Stimulated activated CD4-positive, alpha-beta T cell treated with anti-CD3 and anti-CD28 coated beads, Interleukin-4, amount 100 ng/mL, for 1 hour (primary cell): ENCODE measurements at places on chromosomes 5 and 9.
A peak's percentile ranks its signal among the peaks of the same experiment; 100 is the strongest.

DNA sequence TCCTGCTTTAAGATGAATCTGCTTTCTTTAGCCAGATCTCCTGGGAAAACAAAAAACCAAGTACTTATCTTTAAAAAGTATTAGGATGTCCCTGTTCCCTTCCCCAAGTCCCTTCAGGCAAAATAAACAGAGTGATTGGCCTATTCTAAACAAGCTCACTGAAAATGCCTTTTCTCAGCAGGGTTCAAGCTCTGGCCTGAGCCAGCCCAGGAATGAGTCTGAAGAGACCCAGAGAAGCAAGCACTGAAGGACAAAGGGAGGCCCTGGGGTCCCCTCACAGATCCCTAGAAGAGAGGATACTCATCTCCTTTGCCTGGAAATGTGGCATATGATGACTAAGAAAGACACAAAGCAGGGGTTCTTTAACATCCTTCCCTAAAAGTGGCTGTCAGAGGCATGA is 66.8 kb upstream of the MAP1B start:
- no peak for DNase-seq

- DNase-seq, result no peak
These were observed 234.3 kb downstream of the CHSY3 start for GRCh38 chr5:130138406-130139045.

GRCh38 chr9:38240051-38240450 is 152.5 kb upstream of the ALDH1B1 start:
- DNase-seq, result no peak

DNA sequence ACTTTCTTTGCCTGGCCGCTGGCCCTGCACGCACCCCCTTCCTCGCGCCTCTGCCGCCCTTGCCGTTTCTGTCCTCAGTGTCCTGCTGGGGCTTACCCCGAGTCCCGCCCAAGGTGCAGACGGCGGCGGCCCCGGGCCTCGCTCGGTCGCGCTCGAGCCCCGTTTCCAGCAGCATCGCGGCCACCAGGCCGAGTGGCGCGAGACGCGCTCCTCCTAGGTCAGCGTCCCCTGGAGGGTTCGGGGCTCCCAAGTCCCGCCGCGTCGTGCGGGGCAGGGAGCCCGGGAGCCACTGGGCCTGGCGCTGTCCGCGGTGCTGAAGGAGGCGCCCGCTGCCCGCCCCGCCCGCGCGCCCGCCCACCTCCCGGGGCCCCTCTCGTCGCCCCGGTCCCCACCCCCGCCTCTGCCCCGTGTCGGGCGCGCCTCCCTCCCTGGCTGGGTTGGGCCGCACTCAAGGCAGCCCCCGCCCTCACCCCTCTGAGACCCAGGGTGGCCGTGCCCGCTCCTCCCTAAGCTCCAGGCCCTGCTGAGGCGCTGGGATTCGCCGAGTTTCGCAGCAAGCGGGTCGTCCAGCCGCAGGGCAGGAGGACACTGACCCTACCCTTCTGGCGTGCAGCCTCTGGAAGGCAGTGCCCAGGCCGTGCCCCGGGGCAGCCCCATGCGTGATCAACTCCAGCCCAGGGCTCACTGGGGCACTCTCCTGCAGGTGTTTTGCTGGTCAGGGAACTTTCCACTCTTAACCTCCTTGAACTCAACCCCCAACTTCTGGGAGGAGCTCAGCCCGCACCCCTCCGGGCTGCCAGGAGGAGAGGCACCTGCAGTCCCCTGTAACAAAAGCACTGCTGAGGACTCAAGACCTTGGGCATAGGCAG is at the start of gene LHX3:
TSS of gene LHX3 (minus strand) at position 291 of the 869 bp plus-strand sequence. CDS start at position 175, 116 bp downstream.
- DNase-seq, result peak; percentile 25

DNA sequence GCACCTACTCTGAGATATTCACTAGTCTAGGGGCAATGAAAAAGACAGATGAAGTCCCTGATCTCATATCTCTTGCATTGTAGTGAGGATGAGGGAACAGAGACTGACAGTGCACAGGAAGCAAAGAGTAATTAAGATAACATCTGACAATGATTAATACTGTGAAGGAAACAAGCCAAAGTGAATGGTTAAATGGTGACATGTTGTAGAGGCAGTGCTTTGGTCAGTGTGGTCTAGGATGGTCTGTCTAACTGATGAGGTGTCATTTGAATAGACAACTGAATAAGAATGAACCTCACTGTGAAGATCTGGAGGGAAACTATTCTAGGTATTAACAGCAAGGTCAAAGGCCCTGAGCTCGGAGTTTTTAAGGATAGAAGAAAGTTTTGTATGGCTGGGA is 333.3 kb upstream of the GRIA1 start:
- no peak for DNase-seq

- no peak for DNase-seq
These were observed 6.5 kb upstream of the TLE4 start for GRCh38 chr9:79565245-79565644.

DNA sequence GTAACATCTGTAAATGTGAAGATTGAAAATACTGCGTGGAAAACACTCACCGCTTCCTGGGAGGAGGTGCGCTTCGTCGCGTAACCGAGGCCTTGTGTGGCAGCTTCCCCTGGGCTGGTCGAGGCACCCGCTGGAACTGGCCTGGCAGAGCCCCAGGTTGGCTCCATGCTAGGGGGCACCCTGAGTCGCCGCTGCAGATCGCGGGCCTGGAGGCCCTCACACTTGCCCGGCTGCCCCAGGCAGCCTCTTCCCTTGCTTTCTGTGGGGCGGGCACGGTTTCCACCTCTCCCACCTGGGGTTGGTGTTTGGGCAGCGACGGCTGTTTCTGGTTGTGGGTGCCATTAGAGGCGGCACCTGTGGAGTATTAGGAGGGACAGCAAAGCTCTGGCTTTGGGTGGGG is 852 bp downstream of the ZNF354C start:
- no peak for DNase-seq

- DNase-seq, result no peak
These were observed 111.8 kb upstream of the FAM174A start for GRCh38 chr5:100423330-100423729.

GRCh38 chr9:26228273-26228672 is 550.0 kb upstream of the TUSC1 start:
- no peak for DNase-seq

DNA sequence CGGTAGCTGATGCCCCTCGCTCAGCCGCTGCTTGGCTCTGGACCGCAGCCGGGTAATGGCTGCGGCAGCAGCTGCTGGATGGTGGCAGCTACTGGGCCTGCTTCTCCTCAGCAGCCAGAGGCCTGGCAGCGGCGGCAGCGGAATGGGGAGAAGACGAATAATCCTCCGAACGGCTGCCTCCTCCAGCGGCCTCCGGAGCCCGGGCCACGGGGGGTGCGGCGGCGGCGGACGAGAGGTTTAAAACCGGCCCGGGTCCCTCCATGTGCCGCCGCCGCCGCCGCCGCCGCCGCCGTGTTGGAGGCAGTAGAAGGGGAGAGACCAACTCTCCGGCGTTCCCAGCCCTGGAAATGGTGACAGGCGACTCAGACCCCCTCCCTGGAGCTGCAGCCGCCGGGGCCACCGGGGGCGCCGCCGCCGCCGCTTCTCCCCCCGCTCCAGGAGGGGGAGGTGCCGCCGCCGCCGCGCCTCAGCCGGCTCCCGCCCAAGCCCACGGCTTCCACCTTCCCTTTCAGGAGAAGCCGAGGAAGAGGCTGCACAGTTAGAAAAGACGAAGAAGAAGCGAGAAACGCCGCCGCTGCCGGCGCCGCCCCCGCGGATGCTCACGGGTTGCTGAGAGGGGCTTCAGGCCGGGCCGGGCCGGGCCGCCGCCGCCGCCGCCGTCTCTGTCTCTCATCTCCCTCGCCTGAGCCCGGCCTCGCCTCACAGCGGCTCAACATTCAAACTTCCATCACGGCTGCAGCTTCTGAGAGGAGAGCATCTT is 118.4 kb upstream of the PRSS3 start:
- peak; percentile 31 for DNase-seq

DNA sequence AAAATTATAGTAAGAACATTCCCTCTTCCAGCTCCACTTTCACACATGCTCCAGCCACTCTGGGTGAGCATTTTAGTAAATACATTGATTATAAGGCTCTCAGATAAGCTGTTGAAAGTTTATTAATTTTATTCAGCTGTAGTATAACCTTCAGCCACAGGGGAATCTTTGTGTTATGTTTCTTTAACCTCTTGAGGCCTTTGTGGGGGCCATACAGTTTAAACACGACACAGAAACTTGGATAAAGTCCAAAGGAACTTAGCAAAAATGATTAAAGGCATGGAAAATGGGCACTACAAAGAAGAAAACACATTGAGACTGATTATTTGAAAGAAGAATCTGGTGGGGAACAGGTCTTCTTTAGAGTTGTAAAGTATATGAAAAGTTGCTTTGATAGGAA is 70.2 kb downstream of the AOPEP start:
- DNase-seq, result no peak

- no peak for DNase-seq
These were observed 544.0 kb downstream of the ACTL7B start for GRCh38 chr9:108311745-108312144.

GRCh38 chr5:92378966-92379611 is 996.0 kb upstream of the ARRDC3 start:
- no peak for DNase-seq
